ENCODE measurements at places on chromosomes 1 and 21.
A peak's percentile ranks its signal among the peaks of the same experiment; 100 is the strongest.

DNA sequence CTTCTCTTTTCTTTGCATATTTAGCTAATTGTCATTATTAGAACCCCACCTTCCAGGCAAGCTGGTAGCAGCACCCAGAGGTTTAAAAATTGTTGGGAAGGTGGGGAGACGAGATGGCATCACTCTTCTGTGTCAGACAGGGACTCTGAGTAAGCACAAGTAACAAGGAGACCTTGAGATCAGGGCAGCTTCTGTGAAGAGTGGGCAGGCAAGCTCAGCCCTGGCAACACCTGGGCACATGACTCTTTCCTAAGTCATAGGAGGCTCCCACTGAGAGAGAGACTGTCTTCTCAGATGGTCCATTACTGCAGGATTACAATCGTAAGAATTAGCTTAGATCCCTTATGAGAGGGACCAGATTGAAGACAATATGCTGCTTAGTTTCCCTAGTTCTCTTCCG is 183.5 kb downstream of the BRINP2 start:
- no peak for DNase-seq

DNA sequence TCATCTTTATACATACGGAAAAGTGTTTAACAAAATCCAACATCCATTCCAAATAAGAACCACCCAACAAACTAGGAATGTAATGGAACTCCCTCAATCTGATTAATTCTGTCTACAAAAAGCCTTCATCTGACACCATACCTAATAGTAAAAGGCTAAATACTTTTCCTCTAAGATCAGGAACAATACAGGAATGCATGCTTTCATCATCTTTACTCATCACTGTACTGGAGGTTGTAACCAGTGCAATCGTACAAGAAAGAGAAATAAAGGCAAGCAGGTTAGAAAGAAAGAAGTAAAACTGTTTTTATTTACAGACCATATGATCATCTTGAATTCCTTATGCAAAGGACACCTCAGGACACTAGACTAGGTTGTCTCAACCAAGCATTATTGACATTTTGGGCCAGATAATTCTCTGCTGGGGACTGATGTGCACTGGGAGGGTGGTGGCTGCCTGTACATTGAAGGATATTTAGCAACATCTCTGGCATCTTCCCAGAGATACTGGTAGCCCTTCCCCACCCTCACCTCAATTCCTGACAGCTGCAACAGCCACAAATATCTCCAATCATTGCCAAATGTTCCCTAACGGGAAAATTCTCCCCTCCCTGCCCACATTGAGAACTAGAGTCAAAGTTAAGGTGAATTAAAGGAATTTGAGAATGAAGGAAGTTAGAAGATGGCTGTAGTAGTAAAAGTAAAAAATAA is 30.6 kb upstream of the INSL5 start:
- DNase-seq = no peak

- no peak for DNase-seq
Measured at GRCh38 chr21:45256021-45256911, 31.4 kb downstream of the POFUT2 start.

DNA sequence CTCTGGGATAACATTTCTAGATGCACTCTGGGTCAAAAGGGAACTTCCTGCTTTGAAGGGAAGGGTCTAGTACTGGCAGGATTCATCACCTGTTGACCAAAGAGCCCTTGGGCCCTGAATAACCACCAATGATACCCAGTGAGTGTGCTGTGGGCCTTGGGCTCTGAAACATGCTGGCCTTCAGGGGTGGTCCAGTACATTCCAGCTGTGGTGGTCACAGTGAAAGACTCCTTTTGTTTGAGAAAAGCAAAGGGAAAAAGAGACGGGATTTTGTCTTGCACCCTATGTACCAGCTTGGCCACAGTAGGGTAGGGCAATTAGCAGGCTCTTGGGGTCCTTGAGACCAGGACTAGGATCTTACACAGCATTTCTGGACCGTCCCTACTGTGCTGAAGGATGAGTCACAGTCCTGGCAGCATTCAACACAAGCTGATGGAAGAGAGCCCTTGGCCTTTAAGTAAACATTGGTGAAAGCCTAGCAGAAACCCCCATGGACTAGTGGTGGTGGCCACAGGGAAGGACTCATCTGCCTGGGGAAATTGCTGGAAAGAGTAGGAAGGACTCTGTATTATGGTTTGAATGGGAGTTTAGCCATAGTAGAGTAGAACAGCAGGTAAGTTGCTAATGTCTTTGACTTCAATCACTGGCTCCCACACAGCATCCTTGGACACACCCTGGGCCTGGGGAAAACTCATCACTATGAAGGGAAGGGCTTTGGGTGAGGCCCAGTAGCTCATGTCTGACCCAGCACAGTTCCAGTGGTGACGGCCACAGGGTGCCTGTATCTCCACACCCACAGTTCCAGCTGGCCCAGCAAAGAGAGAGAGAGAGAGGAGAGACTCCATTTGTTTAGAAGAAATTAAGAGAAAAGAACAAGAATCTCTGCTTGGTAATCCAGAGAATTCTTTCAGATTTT is 87.5 kb downstream of the COL24A1 start:
- DNase-seq = no peak

DNA sequence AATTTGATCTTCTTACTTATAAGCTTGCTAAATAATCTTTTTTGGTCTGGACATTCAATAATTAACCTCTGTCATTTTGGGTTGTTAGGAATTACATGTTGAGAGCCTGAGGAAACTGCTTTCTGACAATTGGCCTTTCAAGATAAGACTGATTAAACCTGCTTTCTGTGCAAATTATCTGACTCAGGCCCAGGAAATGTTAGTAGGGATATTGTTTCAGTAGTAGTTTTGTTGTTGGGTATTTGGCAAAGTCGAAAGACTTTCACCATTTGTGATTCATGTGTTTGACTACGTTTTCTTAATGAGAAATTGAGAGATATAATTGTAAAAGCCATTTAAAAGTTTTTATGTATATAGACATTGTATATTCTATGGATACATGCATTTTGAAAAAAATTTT is 81.1 kb upstream of the GPR88 start:
- DNase-seq = no peak

- no peak for DNase-seq
Measured at GRCh38 chr1:203278082-203278884, 27.0 kb upstream of the BTG2 start.

GRCh38 chr1:216617081-216617875 is 106.0 kb downstream of the ESRRG start:
- DNase-seq = no peak

GRCh38 chr1:180188091-180188506 is 33.4 kb downstream of the QSOX1 start:
- peak; percentile 40 for DNase-seq

DNA sequence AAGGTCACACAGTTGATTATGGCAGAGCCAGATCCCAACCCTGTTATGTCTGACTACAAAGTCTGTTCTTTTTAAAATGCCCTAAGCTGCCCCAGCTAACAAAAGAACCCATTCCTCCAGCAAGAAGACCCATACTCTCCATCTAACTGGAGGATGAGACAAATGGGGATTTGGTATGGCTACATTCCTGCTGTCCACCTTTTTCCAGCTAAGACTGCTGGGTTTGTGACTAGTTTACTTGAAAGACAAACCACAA is 112.8 kb downstream of the KIAA0319L start:
- DNase-seq = no peak

DNA sequence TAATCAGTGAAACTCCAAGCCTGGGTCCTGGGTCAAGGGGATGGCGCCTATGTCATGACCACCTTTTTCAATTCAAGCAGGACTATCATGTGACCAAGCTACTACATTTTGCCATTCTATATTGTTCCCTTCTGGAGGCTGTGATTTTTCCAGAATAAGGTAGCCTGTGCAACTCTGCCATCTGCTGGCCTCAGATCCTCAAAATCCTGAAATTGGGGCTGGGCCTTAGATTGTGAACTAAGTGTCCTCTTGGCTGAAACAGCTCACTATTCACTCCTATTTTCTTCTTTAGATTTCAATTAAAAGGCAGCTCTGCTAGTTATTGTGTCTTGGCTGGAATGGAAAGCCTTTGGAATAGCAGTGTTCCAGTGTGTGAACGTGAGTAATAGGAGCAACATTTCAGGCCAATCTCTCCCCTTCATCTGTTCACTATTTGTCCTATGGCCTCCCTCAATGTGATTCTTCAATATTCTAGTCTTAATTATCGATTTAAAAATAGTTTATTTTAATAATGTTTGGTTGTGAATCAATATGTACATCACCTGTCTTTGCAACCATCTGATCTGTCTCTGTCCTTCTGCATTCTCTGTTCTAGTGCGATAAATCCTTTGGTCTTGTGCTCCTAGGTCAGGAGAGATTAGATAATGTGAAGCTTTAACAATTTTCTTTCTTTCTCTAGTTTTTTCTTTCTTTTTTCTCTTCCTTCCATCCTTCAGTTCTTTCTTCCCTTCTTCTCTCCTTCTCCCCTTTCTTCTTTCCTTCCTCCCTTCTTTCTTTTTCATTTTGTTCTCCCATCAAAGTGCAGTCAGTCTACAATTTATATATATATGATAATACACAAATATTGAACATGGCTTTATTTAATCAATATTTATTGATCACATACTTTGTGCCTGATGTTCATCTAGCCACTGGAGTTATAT is 69.8 kb downstream of the CR1 start:
- no peak for DNase-seq

DNA sequence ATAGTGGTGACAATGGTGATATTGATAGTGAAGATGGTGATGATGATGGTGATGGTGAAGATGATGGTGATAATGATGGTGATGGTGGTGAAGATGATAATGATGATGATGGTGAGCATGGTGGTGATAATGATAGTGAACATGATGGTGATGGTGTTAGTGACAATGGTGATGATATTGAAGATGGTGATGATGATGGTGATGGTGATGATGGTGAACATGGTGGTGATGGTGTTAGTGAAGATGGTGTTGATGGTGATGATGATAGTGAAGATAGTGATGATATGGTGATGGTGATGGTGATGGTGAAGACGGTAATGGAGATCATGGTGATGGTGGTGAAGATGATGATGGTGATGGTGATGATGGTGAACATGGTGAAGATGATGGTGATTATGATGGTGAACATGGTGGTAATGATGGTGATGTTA is 259.2 kb downstream of the MATN1 start:
- no peak for DNase-seq

DNA sequence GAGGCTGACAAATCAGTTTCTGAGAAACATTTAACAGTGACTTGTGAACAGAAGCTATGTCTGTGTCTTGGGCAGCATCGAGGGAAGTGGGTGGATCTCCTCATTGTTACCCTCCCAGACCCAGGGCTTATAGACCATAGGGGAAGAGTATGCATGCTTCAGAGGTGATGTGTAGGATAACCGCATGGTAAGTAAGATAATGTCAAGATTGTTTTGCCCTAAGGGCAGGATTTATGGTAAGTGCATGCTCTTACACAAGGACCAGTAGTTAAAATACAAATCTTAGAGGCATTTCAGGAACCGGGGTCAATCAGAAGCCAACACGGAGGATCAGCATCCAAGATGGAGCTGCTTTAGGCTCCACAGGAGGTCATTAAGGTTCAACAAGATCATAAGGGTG is 7.7 kb upstream of the PRMT2 start:
- DNase-seq = no peak

DNA sequence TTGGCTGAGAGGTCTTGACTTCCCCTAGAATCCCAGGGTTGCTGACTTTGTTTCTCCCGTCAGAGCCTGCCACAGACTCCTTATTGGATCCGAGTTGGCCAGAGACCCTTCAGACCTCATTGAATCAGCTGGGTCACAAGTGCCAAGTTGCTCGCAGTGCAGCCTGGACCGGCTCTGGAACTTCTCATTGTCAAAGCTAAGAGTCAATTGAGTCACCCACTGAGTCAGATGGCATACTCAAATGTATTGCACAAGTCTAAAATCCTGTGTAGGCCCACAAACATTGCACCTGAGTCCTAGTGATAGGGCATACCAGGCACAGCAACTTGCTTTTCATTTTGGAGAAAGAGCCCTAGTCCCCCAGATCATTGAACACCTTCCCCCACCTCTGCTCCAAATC is 20.4 kb upstream of the SCAF4 start:
- DNase-seq = no peak

DNA sequence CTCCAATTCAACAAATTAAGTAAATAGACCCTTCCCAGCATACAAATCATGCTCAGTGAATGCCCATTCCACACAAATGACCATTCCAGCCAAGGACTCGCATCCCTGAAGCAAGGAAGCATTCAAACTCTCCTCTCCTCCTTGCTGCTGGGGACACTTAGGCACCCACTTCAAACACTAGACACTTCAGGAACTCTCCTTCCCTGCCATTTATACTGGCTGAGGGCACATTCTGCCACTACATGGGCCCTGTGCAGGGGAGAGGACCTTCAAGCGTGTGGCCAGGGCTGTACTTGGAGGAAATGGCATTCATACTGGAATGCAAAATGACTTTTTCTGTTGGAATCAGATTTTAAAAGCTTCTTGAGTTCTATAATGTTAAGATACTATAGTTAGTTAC is 22.3 kb downstream of the GJA5 start:
- DNase-seq = no peak

GRCh38 chr1:3530086-3530925 is 75.8 kb downstream of the ARHGEF16 start:
- DNase-seq = no peak

DNA sequence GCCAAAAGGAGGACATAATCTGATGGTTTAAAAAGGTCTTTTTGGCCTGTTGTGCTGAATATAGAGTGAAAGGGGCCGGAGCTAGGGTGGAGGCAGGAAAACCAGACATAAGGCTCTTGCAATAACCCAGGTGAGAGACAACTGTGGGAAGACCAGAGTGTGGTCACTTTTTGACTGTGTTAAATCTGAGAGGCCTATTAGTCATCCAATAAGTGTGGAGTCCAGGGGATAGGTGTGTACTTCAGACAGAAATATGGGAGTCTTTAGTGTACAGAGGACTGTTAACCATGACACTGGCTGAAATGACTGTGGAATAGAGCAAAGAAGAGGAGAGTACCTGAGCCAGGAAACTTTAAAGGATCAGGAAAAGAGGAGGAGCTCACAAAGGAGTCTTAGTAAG is 89.3 kb downstream of the VAV3 start:
- DNase-seq = no peak

- no peak for DNase-seq
Measured at GRCh38 chr1:29416267-29417146, 180.2 kb downstream of the PTPRU start.

DNA sequence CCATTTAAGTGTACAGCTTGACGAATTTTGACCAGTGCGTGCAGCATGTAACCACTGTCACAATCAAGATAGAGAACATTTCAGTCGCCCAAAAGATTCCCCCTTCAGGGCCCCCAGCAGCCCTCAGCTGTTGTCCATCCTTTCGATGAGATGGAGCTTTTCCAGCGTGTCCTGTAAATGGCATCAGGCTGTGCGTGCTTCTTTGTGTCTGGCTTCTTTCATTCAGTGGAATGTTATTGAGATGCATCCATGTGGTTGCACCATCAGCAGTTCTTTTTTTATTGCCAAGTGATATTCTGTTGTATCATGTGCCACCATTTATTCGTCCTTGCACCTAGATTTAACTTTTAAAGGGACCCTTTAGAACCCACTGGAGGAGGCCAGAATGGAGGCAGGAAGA is 21.9 kb downstream of the UBE2Q1 start:
- DNase-seq = no peak

Measured in GM18507 (cell line).